HepG2 (cell line): ENCODE measurements at places on chromosomes 4 and X. TPM values are rescaled to one million over a fixed set of nuclear protein-coding genes. Genes with fewer than 3 reads are reported as not detected.

DNA sequence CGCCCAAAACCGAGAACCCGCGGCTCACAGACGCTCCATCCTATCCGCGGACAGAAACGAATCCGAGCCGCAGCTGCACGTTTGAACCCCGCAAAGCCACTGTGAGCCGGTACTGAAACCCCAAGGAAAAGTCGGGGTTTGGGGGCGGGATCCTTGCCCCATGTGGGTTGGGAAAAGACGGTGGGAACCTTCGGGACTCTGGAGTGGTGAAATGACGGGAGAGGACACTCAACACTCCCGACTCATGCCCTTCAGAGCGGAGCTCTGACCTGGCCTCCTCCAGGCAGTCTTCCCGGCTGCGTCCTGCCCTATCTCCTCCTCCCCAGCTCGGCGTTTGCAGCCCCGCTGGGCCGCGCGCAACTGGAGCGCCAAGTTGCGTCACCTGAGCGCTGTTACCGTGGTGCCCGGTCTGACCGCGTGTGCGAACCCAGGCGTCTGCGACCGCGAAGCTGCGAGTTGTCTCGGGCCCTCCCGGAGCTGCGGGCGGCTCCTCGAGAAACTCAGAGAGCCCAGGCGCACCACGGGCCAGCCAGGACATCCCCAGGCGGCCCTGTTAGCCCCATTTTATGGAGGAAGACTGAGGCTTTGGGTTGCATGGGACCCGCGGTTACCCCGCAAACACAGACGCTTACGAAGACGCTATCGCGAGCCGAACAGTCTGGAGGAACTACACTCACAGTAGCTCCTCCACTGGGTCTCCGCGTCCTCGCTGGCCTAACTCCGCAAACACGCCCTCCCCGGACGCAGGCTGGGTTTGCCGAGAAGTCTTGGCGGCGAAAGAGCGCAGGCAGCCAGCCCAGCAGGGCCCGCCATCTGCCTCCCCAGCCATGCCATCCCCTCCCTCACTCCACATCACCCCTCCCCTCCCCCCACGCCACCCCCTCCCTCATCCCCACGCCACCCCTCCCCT is 20.3 kb upstream of the HMX1 start:
- DNase-seq = no peak

Gene AGTR2
- not detected in 2 replicates for total RNA-seq

Gene DMRTC1B
- not detected in 2 replicates for total RNA-seq

- DNase-seq = no peak
Observed at GRCh38 chrX:150966742-150967141, 16.4 kb upstream of the HMGB3 start.

DNA sequence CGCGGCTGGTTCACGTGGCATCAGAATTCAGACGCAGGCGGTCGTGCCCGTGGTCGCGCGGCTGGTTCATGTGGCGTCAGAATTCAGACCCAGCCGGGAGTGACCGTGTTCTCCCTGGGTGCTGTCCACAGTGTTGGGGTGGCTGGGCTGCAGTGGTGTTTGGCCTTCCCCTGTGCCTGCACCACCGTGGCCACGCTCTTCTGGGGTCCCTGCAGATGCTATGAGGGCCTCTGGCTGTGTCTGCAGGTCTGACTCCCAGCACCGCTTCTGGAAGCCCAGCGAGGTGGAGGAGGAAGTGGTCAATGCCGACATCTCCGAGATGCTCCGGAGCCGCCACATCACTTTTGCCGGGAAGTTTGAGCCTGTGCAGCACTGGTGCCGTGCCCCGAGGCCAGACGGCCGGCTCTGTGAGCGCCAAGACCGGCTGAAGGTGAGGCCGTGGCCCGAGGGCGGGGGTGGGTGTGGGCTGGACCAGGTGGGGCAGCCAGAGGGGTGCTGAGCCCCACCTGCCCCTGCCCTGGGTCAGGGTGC is 26.4 kb downstream of the NKX1-1 start:
- no peak for DNase-seq

Gene DOK7
- total RNA-seq = 0.07 TPM in 1 of 2 replicates, not detected in the other

DNA sequence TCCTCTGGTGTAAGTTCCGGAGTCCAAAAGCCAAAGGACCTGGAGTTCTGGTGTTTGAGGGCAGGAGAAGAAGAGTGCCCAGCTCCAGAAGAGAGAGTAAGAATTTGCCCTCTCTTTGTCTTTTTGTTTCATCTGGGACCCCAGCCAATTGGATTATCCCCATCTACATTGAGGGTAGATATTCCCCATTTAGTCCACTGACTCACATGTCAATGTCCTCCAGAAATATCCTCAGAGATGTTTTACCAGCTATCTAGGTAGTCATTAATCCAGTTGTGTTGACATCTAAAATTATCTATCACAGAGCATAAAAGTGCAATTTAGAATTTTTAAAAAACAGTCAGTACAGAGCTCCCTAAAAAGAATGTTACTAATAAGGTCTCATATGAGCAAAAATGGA is 132.9 kb upstream of the TMEM47 start:
- DNase-seq = no peak

GRCh38 chr4:121041307-121042090 is 30.8 kb downstream of the NDNF start:
- no peak for DNase-seq

DNA sequence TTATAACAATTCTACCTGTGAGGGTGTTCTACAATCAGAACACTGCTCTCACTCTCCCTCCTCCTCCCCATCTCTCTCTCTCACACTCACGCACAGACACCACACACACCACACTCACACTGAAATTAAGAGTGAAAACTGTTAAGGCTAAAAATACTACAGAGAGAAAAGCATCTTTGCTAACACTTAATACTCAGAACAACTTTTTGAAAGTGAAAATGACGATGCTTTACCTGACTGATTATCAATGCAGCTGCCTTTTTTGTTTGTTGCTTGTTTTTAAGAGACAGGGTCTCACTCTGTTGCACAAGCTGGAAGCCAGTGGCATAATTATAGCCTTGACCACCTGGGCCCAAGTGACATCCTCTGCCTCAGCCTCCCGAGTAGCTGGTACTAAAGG is 222.4 kb downstream of the APBB2 start:
- DNase-seq = no peak

GRCh38 chr4:105657117-105657765 is 51.2 kb downstream of the INTS12 start:
- DNase-seq = no peak

DNA sequence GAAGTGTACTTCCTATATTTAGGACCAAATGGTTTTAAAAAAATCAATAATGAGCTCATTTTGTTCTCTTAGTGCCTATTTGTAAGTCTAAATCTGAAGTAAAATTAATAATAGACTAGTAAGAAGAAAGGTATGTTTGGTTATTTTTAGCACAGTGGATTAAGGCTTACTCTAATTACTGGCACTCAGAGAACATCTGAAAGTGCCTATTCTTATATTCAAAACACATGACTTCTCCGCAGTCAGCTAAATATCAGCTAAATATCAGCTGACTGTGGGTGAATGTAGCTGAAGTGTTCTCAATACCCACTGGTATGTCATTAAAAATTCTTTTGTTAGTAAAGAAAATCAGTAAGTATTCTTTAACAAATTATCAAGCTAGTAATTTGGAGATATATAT is 6.0 kb downstream of the AP1S2 start:
- DNase-seq = no peak

Gene MAGEA10
- total RNA-seq = not detected in 2 replicates

DNA sequence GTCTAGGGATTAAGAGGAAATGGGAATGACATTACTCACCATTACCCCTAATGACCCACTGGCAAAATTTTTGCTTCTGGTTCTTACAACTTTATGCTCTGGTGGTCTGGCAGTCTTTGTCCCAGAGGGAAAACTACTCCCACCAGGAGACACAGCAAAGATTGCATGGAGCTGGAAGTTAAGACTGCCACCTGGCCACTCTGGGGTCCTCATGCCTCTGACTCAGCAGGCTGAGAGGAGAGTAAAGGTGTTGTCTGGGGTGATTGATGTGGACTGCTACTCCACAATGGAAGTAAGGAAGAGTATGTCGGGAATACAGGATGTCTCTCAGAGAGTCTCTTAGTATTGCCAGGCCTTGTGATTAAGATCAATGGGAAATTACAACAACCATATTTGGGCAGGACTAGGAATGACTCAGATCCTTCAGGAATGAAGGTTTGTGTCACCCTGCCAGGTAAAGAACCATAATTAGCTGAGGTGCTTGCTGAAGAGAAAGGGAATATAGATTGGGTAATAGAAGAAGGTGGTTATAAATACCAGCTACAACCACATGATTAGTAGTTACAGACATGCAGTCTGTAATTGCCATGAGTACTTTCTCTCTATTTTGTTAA is 215.5 kb downstream of the GPAT3 start:
- DNase-seq = no peak

DNA sequence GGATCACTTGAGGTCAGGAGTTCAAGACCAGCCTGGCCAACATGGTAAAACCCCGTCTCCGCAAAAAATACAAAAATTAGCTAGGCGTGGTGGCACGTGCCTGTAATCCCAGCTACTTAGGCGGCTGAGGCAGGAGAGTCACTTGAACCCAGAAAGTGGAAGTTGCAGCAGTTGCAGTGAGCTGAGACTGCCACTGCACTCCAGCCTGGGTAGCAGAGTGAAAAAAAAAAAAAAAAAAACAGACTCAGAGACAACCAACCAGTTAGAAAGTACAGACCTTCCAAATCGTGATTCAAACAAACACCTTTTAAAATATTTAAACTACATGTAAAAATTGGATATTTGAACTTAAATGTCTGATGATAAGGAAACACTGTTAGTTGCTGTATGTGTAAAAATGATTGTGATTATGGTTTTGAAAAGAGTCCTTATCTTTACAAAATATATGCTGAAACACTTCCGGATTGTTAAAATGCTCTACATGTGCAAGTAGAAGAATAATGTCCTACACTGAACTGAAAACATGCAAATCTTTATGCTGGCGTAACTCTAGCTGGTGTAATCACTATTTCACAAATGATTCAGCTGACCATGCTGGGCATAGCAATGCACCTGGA is 37.8 kb downstream of the SH3KBP1 start:
- no peak for DNase-seq

- DNase-seq = no peak
Observed at GRCh38 chr4:23033796-23034195, 341.1 kb downstream of the GBA3 start.

DNA sequence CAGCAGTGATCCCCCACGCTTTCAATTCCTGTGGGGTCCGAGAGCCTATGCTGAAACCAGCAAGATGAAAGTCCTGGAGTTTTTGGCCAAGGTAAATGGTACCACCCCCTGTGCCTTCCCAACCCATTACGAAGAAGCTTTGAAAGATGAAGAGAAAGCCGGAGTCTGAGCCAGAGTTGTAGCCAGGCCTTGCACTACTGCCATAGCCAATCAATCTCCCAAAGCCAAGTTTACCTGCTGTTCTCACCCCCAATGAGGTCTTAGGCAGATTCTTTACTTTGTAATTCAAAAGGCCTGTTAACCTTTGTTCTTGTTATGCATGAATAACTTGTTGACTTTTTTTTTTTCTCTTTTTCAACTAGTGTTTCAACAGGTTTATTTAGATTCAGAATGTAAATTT is 4.0 kb downstream of the MAGEB2 start:
- no peak for DNase-seq
